ENCODE measurements at places on chromosomes 1 and 21.

DNA sequence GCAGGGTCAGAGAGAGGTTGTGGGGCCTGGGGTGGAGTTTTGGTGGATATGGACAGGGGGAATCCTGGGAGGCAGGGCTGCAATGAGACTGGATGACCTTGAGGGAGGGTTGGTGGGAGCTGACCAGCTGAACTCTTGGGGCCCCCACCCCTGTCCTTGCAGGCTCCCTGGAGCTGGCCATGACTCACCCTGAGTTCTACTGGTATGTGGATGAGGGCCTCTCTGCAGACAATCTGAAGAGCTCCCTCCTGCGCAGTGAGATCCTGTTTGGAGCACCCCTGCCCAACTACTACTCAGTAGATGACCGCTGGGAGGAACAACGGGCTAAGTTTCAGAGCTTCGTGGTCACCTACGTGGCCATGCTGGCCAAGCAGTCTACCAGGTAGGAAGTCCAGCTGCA, 23.6 kb downstream of the DISP3 start:
- DNase-seq: no peak

- no peak for DNase-seq
These were observed 88.6 kb upstream of the ZC3H11B start for GRCh38 chr1:219701476-219701875.

DNA sequence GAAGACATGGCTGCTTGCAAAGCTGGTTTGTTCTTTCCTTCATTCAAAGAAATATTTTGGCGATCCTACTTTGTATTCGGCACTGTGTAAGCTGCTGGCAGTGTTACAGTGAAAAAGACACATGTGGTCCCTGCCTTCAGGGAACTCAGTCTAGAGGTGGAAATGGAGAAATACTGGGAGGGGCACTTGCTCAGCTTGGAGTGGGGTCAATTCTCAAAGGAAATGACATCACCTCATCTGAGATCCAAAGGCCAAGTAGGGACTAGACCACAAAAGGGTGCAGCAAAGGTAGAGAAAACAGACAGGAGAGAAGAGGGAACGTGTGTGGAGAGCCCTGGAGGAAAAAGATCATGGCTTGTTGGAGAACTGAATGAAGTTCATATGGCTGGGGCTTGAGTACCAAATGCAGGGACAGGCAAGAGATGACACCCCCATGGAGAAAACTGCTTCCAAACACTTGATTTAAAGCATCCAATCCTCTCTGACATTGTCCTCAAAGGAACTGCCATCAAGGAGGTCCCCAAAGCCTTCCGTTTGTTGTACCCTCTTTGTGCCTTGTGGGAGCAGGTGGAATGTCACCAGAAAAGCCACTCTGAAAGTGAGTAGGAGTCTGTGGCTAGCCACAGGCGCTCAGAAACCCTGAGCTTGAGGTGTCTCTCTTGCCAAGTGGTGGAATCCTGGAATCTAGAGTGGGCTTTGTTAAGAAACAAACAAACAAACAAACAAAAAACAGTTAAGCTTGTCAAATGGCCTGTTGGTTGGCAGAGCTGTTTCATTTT, 48.3 kb upstream of the TDRD10 start:
- no peak for DNase-seq

GRCh38 chr1:213296558-213296957, 245.5 kb downstream of the RPS6KC1 start:
- no peak for DNase-seq

- DNase-seq: no peak
These were observed 207.5 kb downstream of the KCNK2 start for GRCh38 chr1:215290018-215290417.

DNA sequence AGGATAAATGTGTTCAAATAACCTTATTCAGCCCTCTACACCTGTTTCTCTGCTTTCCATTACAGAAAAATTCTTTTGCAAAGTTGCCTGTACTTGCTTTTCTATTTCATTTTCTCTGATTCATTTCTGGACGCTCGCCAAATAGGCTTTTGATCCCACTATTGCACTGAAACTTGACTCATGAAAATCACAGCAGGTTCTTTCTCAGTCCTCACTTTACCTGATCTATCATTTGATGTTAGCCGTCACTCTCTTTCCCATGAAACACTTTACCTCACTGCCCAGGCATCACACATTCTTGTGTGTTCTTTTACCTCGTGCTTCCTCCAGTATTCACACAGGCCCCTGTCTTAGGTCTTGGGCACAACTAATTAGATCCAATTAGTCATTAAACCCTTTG, 26.2 kb downstream of the HSPA13 start:
- DNase-seq: no peak

GRCh38 chr1:6499296-6499695, 7.8 kb upstream of the PLEKHG5 start:
- no peak for DNase-seq

DNA sequence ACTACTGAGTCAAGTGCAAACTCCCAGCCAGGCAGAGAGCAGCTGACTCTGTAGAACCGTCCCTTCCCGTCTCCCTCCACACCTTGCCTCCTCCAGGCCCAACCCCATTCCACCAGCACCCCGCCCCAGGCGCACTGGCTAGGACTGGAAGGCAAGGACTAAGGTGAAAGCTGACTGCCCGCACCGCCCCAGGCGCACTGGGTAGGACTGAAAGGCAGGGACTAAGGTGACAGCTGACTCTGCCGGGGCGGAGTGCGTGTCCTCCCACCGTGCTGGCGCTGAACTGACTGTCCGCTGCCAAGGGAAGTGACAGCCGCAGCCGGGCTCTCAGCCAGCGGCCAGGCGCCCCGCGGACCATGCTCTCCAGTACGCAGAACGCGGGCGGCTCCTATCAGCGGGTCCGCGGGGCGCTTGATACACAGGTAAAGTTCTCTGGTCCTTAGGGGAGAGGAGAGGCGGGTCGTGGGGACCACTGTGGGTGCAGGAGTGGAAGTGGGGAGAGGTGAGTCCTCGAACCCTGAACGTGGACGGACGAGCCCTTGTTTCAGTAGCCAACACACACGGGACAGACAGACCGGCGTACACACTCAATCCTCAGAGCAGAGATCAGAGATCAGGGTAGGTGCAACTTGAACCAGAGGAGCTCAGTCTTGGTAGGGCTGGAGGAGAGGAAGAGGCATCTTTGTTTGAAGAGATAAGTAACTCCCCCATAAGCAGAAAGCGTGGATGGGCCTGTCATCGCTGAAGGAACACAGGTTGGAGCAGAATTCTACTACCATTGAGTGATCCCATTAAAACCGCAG, 58.0 kb downstream of the RBM11 start:
- no peak for DNase-seq

- no peak for DNase-seq
These were observed 17.0 kb upstream of the ROR1 start for GRCh38 chr1:63756839-63757238.

GRCh38 chr21:26471099-26471471, 102.0 kb downstream of the CYYR1 start:
- DNase-seq: no peak

DNA sequence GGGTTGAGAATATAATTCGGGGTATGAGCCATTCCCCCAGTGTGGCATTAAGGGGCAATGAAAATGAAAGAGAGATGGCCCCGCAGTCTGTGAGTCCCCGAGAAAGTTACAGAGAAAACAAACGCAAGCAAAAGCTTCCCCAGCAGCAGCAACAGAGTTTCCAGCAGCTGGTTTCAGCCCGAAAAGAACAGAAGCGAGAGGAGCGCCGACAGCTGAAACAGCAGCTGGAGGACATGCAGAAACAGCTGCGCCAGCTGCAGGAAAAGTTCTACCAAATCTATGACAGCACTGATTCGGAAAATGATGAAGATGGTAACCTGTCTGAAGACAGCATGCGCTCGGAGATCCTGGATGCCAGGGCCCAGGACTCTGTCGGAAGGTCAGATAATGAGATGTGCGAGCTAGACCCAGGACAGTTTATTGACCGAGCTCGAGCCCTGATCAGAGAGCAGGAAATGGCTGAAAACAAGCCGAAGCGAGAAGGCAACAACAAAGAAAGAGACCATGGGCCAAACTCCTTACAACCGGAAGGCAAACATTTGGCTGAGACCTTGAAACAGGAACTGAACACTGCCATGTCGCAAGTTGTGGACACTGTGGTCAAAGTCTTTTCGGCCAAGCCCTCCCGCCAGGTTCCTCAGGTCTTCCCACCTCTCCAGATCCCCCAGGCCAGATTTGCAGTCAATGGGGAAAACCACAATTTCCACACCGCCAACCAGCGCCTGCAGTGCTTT, 9.4 kb downstream of the PROX1 start:
- DNase-seq: no peak

DNA sequence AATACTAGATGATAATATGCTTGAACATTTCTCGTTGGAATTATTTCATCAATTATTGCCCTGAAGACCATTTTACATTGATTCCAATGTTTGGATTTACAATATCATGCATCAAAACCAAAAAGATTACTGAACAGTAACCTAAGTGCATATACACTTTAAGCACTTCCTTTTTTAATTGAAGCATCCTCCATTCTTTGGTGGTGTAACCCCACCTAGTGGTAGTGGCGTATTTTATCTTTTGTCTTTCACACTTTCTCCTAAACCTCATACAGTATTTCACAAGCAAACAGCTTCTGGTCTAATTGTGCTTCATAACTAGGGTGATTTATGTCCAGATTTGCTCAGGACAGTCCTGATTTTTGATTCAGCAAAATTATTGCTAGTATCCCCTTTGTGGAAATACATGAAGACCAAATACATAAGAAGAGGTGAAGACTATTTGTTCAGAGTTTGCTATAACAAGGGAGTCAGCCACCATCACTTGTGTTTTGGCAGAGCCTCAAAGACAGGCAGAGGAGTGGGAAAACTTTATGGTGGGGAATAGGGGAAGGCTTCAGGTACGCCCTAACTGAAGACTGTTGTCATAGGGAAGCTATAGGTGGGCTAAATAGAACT, 3.4 kb upstream of the NVL start:
- DNase-seq: no peak

DNA sequence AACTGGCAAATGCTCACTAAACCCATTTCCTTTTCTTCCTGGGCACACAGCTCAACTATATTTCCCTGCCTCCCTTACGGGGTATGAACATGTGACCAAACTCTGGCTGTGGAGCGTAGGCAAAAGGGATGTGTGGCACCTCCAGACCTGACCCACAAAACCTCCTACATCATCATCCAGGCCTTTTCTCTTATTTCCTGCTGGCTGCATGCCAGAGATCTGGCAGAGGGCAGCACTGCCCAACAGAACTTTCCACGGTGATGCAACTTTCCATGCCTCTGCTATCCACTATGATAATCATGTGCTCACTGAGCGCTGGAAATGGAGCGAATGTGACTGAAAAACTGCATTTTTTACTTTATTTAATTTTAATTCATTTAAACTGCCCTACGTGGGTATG, 99.6 kb upstream of the CACNA1E start:
- no peak for DNase-seq

GRCh38 chr1:35030756-35031446, 844 bp downstream of the ZMYM6 start:
- peak; percentile 11 for DNase-seq

GRCh38 chr21:25039461-25040380, 567.6 kb downstream of the MRPL39 start:
- DNase-seq: no peak

DNA sequence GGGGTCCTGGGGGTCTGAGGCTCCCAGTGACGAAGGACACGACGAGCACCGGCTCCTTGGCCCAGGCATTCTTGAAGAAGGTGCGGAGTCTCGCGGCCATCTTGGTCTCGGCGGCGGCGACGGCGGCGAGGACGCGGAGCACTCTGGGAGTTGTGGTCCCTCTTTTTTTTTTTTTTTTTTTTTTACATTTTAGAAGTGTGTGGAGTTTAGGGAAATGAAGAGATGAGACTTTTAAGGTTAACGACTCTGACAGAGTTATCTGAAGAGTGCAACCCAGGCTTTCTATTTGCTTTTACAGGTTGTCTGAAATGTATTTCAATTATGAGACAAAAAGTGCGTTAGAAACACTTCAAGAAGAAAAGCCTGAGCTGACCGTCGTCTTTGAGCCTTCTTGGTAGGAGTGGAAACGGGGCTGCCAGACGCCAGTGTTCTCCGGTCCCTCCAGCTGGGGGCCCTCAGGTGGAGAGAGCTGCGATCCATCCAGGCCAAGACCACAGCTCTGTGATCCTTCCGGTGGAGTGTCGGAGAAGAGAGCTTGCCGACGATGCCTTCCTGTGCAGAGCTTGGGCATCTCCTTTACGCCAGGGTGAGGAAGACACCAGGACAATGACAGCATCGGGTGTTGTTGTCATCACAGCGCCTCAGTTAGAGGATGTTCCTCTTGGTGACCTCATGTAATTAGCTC, 9.7 kb downstream of the OR2B11 start:
- no peak for DNase-seq
